Amygdala (tissue), 56 donors: ENCODE measurements at places on chromosomes 7 and 10.
A peak's percentile ranks its signal among the peaks of the same experiment; 100 is the strongest.

GRCh38 chr10:113520690-113521474 lies 32.0 kb upstream of the HABP2 start:
- peak; percentile 9 for DNase-seq

- DNase-seq = no peak
Measured at GRCh38 chr10:33799281-33799943, 464.9 kb upstream of the NRP1 start.

- DNase-seq = no peak
Measured at GRCh38 chr10:6170638-6171037, 32.1 kb upstream of the PFKFB3 start.

DNA sequence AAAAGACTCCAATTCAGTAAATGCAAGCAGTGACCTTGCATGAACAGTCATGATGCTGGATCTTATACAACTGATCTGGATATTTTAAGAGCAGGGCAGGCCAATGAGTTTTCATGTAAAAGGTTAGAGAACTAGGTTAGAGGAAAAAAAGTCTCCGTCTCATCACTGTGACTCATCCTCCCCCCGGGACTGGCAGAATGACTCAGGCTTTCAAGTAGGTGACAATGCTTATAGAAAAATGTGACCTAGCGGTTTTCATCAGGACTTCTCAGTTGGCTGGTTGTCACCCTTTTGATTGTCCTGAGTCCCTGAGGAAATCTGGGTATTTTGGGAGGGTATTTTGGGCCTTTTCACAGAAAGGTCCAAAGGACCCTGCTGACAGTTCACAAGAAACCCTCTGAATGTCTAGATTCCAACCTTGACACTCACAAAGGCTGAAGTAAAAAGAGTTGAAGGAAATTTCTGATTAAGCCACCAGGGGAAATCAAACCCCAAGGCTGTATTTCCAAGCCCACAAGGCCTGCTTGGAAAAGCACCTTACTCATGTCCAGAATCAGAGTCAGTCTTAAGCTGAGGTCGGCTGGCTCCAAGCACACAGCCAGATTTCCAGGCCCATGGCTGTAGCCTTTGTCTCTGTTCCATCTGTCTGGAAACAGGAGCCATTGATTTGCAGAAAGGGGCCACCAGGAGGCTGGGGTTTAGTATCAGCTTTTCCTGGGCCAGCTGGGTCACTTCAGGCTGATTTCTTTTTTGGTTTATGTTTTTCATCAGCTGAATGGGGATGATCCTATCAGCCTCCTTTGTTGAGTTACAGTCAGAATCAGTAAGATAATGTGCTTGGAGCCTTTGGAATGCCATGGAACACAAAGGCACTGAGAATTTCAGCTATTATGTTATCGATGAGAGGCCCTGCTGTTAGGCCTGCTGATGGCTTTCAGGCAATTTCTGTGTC lies 226.4 kb upstream of the HABP2 start:
- no peak for DNase-seq

- DNase-seq = no peak
Measured at GRCh38 chr10:24202181-24202570, 6.8 kb upstream of the KIAA1217 start.

GRCh38 chr7:105712877-105713276 lies 131.6 kb upstream of the EFCAB10 start:
- DNase-seq = no peak
